ENCODE measurements at places on chromosomes 2 and 18. TPM values are rescaled to one million over a fixed set of nuclear protein-coding genes. Genes with fewer than 3 reads are reported as not detected.

Gene PLGLB2
- total RNA-seq, result 0.45 TPM

Gene WDR75
- 25.8 TPM for total RNA-seq

DNA sequence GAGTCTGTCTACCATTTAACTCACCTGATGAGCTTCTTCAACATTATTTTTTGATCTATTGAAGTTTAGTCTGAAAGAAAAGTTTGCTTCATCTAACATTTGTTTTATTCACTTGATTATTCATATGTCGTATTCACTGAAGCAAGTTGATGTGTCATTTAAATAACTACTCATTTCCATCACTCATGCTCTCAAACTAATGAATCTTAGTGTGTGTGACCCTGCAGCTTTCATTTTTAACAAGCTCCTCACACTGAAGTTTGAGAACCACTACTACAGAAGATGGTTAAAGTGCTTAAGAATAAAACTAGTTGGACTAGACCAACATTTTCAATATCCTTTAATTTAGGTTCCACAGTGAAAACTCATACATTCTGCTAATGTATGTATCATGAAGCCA is 1.8 kb upstream of the ABI2 start:
- no peak for DNase-seq

GRCh38 chr18:6078877-6079276 is 183.6 kb upstream of the TMEM200C start:
- DNase-seq, result no peak

- no peak for DNase-seq
Observed at GRCh38 chr2:143903172-143903856, 616.6 kb downstream of the ZEB2 start.

DNA sequence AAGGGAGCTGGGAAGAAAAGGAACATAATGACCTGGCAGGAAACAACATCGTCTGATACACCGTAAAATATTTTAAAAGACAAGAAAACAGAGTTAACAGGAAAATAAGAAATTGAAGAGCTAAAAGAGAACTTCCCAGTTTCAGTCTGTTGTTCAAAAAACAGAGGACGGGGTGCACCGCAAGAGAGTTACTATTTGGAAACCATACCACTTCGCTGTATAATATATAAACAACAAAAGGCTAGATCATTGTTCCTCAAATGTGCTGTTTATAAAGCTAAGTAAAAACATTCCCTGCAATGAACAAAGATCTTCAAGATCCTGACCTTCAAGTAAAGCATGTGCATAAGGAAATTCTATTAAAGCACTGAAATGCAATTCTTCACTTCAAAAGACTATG is 2.1 kb downstream of the PPP3R1 start:
- DNase-seq, result no peak

Gene SIGLEC15
- total RNA-seq, result not detected

Gene SYT4
- 2.2 TPM for total RNA-seq

Gene ADCY3
- 70.6 TPM for total RNA-seq

DNA sequence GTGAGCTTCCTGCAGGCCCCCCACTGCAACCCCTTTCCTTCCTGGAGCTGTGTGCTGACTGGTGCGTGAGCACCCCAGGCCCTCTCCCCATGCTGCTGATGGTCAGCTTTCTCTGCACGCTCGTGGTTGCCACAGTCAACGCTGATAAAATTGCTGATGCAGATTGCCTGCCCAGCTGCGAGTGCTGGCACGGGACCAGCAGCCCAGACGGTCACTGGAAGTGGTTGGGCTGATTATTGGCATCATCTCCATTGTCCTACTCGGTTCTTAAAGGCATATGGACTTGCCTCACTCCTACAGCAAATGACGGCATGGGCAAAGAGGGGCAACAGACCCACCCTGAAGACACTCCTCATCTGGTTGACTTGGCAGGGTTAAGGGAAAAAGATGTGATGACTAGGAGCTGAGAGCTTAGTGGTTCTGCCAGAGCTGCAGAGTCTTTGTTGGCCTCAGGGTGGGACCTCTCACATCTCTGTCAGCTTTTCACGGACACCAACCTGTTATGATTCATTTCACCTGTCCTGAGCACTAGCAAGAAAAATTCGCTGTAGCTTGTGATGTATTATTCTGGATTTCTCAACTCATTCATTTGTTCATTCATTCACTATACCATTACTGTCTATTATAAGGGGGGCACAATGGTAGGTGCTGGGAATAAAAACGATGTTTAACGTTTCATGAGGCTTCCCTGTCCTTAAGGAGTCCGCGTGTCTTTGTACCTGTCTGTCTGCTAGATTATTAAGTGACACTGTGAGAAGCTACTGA is 38.4 kb downstream of the PAX8 start:
- no peak for DNase-seq

DNA sequence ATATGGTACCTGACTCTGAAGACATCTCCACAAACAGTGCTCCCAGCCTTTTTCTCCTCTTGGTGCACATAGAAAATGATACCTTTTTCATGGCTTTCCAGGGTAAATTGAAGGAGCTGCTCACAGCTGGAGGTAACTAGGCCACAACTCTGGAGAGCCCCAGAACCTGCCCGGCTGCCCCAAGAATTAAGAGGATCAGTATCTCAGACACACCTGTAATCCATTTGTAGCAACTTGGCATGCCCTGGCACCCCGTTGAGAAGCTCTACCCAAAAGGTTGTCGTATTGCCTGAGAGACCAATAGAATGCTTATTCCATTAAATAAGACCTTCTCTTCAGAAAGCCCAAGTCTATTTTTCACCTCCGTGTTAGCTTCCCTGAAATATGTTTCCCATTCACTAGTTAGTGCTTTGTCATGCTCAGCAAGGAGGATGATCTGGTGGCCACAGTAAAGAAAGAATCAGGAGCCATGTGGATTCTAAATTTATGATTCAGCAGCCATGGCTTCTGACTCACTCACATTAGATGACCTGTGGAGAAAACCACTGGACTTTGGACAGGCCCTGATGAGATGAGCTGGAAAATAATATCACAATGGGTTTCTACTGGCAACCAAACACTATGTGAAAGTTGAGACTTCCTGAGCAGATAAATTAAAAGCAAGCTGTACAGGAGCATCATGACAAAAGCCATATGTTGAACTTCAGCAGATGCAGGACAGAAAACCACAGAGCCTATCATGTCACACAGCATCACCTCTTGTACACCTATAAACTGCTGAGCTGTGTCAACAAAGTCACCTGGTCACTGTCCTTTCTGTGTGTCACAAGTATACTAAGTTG is 253.3 kb upstream of the OSR1 start:
- no peak for DNase-seq

DNA sequence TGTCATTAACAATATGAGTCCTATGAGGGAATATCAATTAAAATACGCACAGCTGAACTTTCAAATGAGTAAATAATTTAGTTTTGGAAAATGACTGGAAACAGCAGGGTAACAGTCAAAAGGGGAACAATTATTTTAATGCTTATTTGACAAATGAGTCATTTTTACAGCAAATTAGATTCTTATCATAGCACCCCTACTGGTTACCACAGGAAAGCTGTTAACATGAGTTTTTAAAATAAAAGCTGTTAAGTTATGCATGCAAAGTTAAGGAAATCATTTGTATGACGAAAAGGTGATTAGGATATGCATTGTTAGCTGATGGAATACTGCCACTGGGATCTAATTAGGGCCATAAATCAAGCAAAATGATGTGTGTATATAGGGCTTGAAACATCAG is 435.1 kb upstream of the MEIS1 start:
- DNase-seq, result no peak

Gene KCNE4
- 11.6 TPM for total RNA-seq

DNA sequence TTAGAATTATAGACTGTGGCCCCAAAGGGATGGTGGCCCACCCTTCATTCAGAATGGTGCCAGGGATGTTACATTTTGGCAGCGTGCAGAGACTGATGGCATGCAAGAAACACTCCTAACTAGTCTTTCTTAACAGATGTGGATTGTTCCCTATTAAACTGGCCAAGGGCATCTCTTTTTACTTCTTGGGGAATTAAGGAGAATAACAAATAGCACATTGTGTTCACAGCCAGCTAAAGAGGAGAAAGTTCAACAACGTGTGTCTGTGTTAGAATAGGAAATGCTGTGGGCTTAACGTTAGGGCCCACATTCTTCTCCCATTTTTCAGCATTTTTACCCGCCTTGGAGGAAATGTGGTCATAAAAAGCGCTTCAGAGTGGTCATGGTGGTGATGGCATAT is 404.8 kb downstream of the CDH2 start:
- no peak for DNase-seq

Gene HMSD
- total RNA-seq, result not detected

DNA sequence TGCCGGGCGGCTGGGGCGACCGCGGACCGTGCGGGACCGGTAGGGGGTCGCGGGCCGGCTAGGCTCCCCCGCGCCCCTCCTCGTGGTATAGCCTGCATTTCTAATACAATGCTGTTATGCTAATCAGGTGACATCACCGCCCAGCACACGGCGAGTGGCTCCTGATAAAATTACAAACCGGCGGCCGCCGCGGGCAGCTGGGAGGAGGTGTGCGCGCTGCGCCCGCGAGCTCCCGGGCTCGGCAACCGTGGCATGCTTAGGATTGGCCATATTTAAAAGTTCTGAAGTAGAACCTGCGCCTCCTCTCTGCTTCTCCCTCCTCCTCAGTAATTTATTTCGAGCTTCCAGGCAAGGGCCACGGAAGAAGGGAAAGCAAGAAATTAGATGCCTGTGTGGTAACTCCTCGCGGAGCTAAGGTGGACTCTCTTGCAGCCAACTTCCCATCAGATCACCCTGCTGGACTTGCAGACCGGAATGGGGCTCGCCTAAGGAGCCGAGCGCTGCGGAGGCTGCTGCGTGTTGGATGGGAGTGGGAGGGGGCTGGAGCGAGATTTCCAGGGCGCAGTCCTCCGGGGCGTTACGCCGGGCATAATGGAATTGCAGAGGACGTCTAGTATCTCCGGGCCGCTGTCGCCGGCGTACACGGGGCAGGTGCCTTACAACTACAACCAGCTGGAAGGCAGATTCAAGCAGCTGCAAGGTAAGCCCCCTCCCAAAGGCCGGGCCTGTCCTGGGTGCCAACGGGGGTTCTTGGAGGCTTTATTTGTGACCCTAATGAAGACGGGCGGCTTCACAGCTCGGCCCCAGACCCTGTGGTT is 102.3 kb downstream of the SPTBN1 start:
- no peak for DNase-seq

DNA sequence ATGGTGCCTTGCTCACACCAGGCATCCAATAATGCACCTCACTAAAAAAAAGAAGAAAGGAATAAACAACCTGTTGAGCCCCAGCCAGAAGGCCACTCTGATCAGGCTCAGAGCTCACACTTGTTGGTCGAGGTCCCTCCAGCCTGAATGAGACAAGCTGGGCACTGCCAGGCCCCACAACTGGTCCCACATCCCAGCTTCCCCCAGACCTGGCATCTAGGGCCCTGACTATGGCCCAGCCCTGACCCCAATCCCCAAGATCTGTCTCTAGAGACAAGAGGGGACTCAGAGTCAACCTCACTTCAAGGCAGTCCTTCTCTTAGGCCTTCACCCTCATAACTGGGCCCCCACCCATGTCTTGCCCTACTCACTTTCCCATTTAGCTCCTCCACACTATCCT is 22.4 kb downstream of the TEX51 start:
- no peak for DNase-seq

GRCh38 chr18:63439334-63439733 is 17.1 kb upstream of the VPS4B start:
- DNase-seq, result no peak

DNA sequence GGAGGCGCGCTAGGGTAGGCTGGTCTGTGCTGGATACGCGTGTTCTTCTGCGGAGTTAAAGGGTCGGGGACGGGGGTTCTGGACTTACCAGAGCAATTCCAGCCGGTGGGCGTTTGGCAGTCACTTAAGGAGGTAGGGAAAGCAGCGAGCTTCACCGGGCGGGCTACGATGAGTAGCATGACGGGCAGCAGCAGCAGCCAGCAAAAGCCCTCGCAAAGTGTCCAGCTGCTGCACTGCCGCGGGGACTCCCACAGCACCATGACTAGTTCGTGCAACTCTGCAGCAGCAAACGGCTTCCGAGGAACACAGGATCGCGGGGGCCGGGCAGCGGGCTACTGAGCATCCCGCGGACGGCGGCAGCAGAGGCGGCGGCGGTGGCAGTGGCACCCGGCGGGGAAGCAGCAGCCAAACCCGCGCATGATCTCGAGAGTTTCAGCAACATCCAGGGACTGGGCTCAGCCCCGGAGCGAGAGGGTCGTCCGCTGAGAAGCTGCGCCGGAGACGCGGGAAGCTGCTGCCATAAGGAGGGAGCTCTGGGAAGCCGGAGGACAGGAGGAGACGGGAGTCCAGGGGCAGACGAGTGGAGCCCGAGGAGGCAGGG is 368 bp downstream of the TMEFF2 start:
- no peak for DNase-seq

DNA sequence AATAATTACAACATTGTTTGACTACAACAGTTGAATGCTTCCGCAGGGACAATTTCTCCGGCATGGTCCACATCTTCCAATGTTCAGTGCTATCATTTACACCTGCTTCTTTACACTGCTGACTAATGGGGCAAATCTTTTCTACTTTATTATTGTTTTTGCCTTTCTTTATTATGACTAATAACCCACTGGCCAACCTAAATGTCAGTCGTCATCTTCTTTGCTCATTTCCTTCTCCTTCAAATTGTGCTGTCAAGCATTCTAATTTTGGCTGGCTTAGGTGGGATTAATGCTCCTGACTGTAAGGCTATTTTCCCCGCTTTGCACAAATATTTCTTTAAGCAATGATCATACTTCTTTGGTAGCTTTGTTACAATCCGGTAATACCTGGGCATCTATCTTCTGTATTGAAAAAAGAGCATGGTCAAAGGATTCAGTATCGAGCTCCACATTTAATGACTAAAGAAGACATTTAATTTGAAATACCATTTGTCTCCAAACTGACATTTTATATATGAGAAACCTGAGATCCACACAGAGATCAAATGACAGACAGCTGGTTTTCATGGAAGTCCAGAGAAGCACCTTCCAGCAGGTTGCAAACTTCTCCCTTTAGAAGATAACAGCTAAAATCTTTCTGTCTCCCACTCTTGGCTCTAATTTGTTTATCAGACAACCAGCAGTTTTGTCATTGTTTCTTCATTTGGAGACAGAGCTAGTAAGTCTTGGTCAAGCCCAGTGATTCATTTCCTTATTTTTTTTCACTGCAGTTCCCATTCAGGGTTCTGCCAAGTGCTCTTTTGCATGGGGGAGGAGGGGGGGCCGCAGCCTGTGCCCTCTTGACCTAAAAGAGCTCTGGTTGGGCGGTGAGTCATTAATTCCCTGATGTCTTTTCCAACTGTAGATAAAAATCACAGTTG is 132.9 kb downstream of the SOCS6 start:
- DNase-seq, result no peak

DNA sequence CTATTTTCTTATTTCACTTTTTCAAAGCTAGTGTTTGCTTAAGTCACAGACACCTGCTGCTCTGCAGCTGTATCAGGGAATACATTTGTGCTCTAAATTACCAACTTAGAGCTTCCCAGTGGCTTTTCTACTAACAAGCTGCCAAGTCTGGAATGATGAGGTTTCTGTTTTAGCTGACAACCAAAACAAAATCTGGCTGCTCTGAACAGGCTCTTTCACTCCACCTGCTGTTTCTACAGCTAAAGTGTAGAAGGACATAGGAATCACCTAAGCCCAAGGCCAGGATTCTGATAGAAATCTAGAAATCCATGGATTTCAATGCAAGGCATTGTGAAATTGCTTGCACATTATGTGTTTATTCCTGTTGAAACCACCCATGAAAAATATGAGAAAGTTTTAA is 201.2 kb downstream of the SUCLG1 start:
- DNase-seq, result no peak

All from esophagus muscularis mucosa (tissue), 4 donors.